ENCODE measurements at places on chromosomes 1 and 21. TPM values are rescaled to one million over a fixed set of nuclear protein-coding genes. Genes with fewer than 3 reads are reported as not detected.

GRCh38 chr1:211210965-211211364, 48.2 kb upstream of the RCOR3 start:
- DNase-seq, result no peak
- H3K27ac ChIP-seq, result no peak overlapping the region
- no peaks in the 10 kb centered on the region for H3K4me1 ChIP-seq
- H3K4me3 ChIP-seq, result no peak overlapping the region
- no peaks in the 10 kb centered on the region for H3K36me3 ChIP-seq
- H3K27me3 ChIP-seq, result no peaks in the 10 kb centered on the region

The SIK1 gene
- total RNA-seq, result 61.0 TPM

The MEX3A gene
- 0.86 TPM for total RNA-seq

The FOXD2 gene
- total RNA-seq, result 0.35 TPM

The RNPC3 gene
- 25.2 TPM for total RNA-seq

DNA sequence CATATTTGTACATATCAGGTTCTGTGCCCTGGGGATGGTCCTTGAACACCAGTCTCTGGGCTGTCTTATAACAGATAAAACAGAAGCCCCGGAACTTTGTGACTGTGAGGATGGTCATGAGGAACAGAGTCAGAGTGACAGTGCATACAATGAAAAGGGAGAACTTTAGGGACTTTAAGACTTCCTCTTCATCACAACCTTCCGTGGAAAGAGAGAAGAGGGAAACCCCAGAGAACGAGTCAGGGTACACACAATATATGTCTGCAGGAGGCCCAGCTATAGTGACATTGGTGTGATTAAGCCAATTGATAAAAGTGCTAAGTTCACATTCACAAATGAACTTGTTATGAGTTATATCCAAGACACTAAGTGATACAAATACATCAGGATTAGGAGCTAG, 32.1 kb downstream of the TLR5 start:
- H3K27me3 ChIP-seq, result no peaks in the 10 kb centered on the region
- DNase-seq, result no peak
- no peaks in the 10 kb centered on the region for H3K4me1 ChIP-seq

DNA sequence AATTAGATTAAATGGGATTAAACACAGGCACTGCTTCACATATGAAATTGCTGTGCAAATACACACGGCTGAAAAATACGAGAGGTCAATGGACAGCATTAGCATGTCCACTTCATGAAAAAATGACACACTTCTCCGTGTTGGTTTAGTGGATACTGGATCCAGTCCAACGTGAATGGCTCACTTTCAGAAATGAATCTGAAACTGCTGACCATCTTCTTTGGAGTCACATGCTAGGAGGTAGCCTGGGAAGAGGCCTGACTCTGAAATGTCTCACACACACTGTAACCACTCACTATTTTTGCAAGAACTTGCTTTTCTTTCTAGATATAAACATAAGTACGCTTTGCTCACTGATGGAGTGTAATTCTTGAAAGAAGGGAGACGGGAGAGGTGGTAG, 127.3 kb downstream of the HLCS start:
- H3K4me3 ChIP-seq, result no peak overlapping the region
- no peaks in the 10 kb centered on the region for H3K4me1 ChIP-seq
- no peak for DNase-seq

The S100A13 gene
- 80.0 TPM for total RNA-seq

- H3K36me3 ChIP-seq, result no peaks in the 10 kb centered on the region
- no peak overlapping the region for H3K4me3 ChIP-seq
- H3K27me3 ChIP-seq, result no peaks in the 10 kb centered on the region
- no peak overlapping the region for H3K27ac ChIP-seq
Observed at GRCh38 chr1:230310381-230311163, 115.6 kb downstream of the PGBD5 start.

- DNase-seq, result peak; percentile 24
- no peak overlapping the region for H3K4me3 ChIP-seq
- no peaks in the 10 kb centered on the region for H3K27me3 ChIP-seq
- no peaks in the 10 kb centered on the region for H3K36me3 ChIP-seq
- no peaks in the 10 kb centered on the region for H3K4me1 ChIP-seq
Observed at GRCh38 chr1:147892216-147892615, 10.4 kb upstream of the GJA8 start.

GRCh38 chr21:44477131-44477530, 21.8 kb downstream of the LRRC3 start:
- H3K4me1 ChIP-seq, result no peaks in the 10 kb centered on the region
- no peaks in the 10 kb centered on the region for H3K27me3 ChIP-seq
- no peaks in the 10 kb centered on the region for H3K36me3 ChIP-seq

DNA sequence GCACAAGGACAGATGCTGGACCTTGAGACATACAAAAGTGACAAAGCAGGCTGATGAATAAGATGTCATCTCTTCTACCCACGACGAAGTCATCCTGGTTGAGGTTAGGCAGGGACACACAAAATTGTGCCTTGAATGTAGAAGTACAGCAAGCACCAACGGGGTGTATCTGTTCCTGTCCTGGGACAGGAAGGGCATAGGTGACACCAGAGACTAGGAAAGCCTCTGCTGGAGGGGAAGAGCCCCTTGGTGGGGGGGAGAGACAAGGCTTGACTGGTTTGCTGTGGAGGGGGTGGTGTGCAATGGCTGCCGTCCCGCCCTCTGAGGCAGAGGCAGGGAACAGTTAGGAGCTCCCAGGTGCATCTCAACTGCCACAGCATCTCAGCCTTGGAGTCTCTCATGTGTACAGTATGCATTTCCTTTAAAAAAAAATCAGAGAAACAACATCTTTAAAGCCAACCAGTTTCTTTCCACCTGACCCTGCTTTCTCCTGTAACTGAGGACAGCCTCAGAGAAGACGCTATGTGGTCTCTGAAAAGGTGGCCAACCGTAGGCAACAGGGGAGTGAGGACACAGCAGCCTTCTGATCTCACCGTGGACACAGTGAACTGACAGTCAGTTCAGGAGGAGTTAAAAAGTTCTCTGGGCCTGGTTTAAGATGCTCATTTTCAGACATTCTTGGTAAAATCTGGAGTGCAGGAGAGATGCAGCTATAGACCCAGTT, 17.7 kb upstream of the GFI1 start:
- no peaks in the 10 kb centered on the region for H3K36me3 ChIP-seq
- H3K4me3 ChIP-seq, result no peak overlapping the region
- H3K4me1 ChIP-seq, result no peaks in the 10 kb centered on the region
- no peak overlapping the region for H3K27ac ChIP-seq

The BRINP3 gene
- 0.47 TPM for total RNA-seq

DNA sequence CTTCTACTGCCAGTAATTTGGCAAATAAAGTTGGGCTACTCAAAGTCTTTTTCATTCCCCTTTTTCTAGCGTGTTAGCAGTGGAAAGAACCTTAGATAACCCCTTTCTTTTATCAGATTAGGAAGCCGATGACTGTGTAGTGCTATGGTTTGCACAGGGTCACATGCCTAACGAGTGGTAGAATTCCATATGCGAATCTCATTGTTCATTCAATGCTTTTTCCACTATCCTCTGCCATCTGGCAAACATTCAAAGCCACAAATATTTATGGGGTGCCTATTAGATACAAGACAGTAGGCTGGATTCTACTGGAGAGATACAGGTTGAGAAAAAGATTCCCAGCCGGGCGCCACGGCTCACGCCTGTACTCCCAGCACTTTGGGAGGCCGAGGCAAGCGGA, 14.9 kb upstream of the IER5 start:
- no peak overlapping the region for H3K4me3 ChIP-seq
- H3K27me3 ChIP-seq, result no peaks in the 10 kb centered on the region
- H3K36me3 ChIP-seq, result no peaks in the 10 kb centered on the region
- H3K27ac ChIP-seq, result no peak overlapping the region

The S100A10 gene
- total RNA-seq, result 1,250 TPM

The LAPTM5 gene
- 185 TPM for total RNA-seq

DNA sequence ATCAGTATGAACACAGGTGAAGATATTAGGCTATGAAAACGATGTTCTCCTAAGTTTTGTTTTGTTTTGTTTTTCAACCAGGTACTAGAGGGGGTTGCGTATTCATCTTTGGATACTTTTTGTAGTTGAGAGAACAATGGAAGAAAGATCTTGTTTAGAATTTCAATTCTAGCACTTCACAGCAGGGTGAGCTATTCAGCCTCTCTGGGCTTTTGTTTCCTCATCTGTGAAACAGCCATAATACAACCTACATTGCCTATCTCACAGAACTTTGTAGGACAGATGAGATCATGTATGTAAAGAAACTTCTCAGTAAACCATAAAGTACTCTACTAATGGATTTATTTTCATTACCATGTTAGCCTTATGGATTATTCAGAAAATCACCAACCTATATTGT, 199.5 kb downstream of the GPATCH2 start:
- H3K36me3 ChIP-seq, result no peaks in the 10 kb centered on the region
- H3K4me3 ChIP-seq, result no peak overlapping the region
- no peak for DNase-seq
- no peaks in the 10 kb centered on the region for H3K4me1 ChIP-seq
- H3K27me3 ChIP-seq, result no peaks in the 10 kb centered on the region

Data from left lung (tissue), 14 donors.